ENCODE measurements at places on chromosomes 1 and 21.

DNA sequence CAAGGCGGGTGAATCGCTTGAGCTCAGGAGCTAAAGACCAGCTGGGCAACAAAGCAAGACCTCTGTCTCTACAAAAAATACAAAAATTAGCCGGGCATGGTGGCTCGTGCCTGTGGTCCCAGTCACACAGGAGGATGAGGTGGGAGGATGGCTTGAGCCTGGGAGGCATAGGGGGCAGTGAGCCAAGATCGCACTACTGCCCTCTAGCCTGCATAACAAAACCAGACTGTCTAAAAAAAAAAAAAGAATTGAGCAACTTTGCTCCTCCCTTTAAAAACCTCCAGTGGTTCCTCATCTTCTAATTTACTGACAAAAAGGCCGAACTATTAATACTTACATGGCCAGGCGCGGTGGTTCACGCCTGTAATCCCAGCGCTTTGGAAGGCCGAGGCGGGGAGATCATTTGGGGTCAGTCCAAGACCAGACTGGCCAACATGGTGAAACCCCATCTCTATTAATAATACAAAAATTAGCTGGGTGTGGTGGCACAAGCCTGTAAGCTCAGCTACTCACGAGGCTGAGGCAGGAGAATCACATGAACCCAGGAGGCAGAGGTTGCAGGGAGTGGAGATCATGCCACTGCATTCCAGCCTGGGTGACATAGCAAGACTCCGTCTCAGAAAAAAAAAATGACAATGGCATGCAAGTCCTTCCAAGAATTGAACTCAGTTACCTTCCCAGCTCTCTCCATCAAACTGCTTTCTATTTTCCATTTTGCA, 4.4 kb downstream of the ACBD3 start:
- DNase-seq, result peak; percentile 48

DNA sequence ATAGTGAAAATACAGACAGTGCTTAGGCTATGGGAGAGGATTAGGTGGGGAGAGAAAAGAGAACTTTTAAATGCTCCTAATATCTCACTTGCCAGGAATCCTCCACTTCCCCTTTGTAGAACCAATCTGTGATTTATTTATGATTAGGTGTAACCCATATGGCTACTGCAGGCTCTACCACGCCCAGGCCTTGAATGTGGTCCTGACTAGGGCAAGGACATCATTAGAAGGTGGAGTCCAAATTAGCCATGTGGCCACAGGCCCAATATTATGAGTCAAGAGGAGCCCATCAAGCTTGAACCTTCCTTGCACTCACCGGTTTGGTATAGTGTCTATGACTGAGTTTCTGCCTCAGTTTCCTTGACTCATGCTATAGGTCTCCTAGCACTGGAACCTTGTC, 141.4 kb downstream of the HMGB4 start:
- DNase-seq, result no peak

DNA sequence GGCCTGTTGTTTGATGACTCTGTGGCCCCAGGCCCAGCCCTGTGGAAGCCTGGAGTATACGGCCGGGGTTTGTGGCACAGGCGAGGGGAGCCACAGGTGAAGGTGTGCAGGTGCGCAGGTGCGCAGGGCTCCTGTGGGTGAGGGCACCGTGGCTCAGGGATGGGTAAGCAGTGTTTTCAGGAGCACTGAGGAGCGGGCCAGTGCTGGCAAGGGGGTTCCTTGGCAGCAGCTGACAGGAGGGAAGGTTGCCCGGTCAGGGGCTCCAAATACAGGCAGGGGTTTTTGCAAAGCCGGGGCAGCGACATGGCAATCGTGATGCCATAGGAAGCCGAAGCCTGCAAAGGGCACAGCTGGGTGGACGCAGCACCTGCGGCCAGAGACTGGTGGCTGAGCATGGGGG, 20.7 kb downstream of the AGPAT3 start:
- no peak for DNase-seq

- no peak for DNase-seq
These were observed 7.6 kb upstream of the INPP5B start for GRCh38 chr1:37954316-37954971.

GRCh38 chr1:198187973-198188588, 31.3 kb downstream of the NEK7 start:
- no peak for DNase-seq

GRCh38 chr1:998745-998994, 1.2 kb downstream of the HES4 start:
- DNase-seq, result no peak

DNA sequence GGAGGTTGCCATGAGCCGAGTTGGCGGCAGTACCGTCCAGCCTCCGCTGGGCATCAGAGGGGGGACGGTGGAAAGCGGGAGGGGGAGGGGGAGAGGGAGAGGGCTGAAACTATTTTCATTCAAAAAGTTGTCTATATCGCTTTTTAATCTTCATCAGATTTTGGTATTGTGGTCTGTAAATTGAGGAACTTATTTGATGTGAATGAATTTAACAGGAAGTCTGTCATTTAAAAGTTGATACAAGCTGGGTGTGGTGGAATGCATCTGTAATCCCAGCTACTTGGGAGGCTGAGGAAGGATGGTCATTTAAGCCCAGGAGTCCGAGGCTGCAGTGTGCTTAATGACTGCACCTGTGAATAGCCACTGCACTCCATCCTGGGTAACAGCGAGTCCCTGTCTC, 3.0 kb upstream of the EPHX4 start:
- no peak for DNase-seq

GRCh38 chr21:32360401-32360975, 32.3 kb downstream of the URB1 start:
- no peak for DNase-seq

- DNase-seq, result no peak
These were observed 330.2 kb downstream of the S1PR1 start for GRCh38 chr1:101566883-101567538.

DNA sequence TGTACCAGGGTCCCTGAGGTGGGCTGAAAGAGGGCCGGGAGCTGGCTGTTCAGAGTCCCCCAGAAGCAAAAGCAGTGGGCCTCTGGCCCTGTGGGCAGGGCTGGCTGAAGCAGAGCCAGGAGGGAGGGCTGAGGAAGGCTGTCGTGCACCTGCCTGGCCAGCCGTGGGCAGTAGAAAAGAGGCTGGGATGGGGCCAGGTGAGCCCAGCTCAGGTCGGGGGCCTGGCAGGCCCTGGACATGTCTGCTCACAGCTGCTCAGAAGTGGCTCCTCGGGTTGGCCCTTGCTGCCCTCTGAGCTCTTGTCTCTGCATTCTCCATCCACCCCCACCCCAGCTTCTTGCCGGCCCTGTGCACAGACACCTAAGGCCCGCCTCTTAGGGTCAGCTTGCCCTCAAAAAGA, 60.0 kb downstream of the TCP10L start:
- DNase-seq, result no peak

DNA sequence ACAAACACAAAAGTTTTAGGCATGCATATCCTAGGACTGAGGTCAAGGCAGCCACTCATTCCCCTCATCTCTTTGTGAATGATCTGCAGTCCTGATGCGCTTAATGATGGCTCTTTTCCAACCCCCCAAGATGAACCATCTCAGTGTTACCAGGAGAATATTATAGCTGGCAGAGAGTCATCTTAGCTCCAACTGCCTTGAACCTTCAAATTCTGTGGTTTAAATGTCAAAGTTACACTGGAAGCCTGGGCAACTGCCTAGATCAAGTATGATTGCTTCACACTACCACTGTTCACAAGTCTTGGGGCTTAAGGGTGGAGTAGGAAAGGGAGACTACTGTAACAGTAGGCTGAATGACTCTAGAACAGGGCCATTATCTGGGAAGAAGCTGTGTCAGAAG, 8.0 kb upstream of the MYBPHL start:
- no peak for DNase-seq

DNA sequence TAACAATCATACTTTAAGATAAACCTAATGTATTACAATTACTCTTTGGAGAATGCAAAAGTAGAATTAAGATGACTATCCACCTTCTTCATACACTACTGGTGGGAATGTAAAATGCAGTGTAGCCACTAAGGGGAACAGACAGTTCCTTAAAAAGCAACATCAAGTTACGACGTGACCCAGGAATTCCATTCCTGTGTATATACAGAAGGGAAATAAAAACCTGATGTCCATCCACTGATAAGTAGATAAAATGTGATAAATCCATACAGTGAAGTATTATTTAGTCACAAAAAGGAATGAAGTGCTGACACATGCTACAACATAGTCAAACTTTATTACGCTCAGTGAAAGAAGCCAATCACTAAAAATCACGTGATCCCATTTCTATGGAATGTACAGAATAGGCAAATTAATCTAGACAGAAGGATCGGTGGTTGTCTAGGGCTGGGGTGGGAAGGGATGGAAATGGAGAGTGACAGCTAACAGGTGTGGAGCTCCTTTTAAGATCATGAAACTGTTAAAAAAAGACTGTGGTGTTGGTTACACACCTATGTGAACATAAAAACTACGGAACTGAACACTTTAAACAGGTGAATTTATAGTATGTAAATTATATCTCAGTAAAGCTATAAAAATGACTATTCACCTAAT, 42.1 kb downstream of the NRIP1 start:
- DNase-seq, result peak; percentile 61

- DNase-seq, result no peak
These were observed 19.9 kb downstream of the COA6 start for GRCh38 chr1:234393190-234393589.

DNA sequence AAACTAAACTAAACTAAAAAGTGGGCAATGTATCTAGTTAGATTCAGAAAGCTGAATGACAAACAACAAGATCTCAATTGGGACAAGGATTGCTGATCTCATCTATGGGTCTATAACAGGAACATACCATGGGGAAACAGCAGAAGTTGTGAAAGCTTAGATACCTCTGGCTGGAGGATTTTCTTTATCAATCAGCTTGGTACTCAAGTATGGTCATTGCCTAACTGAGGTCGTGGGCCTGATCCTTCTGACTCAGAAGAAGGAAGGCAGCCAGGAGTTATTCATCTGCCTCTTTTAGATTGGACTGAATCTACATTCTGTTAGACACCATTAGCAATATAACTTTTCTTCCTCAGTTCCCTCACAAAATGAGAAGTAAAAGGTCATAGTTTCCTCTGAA, 39.7 kb downstream of the DNTTIP2 start:
- peak; percentile 81 for DNase-seq

DNA sequence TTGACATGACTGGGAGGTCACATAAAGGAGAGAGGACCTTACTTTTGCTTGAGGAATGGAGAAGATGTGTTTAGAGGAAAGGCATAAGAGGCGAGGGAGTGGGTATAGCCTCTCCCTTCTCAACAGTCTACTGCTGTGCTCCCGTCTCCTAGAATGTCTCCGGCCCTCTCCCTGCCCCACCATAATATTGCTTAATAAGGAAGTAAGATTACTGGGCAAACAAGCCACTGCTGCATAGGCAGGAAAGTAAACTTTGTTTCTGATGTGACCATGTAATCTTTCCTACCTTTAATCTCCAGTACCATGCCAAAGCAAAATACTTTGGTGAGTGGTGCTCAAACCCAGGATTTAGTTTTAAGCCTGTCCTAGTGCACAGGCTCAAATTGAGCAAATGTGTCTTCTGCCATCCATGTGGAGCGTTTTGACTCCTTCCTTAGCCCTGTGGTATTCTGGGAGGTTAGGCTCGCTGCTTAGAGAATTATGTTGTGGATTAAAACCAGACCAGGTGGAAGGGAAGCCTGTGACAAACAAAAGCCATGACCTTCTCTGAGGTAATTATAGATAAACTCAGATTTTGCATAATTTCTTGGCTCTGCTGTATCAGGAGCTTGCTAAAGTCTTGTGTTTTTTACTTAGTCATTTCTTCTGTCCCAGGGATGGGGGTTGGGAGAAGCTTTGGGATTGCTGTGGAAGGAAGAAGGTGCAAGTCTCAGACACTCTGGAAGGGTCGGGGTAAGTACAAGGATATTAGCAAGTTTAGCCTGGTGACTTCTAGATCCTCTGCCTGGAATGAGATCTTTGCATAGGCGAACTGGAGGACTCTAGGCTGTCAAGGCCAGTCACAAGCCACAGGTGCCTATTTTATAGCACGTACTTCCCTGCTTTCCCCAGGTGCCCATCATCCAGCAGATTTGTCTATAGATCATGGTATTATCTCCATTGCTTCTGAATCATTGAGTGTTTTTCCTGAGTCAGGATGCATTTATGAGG, 34.5 kb upstream of the DIPK1A start:
- no peak for DNase-seq
